ENCODE measurements at places on chromosomes 1 and 21.

GRCh38 chr1:171226747-171227370 lies 21.4 kb upstream of the FMO1 start:
- DNase-seq: no peak

DNA sequence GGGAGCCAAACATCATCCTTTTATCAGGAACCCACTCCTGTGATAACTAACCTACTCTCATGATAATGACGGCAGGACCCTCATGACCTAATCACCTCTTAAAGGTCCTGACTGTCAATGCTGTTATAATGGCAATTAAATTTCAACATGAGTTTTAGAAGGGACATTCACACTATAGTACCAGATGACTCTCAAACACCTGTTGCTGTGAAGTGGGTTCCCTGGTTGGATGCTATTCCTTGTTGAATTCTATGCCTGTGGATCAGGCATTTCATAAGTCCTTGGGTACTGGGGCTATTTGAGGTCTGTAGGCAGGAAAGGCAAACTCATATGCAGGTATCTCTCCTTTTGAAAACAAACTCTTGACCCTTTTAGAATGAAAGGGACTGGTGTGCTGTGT lies 7.5 kb upstream of the ZSWIM5 start:
- no peak for DNase-seq

DNA sequence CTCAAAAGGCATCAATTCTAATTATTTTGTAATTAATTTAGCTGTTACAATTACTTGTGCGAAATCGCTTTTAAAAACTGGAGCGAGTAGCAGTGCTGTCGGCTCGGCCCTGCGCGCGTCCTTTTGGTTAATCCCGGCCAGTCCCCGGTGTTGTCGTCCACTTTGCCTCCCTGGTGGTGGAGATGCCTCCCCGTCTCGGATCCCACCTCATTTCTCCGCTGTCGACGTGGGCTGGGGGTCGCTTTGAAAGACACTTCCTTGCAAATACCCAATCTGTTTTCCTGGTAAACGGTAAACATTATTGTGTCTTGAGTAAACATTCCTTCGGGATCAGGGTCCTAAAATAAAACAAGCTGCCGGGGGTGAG lies 3.7 kb downstream of the FOXD3 start:
- no peak for DNase-seq

DNA sequence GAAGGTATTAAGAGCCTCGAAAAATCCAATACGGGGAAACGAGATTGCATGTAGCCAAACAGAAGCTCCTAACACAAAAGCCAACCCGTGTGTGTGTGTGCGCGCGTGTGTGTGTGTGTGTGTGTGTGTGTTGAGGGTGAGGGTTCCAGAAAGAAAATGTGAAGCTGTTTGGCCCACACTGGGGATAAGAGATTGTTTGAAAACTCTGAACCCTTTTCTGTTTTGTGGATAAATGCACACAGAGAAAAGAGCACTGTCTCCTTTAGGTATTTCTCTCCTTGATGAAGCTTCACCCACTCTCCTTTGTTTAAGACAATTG lies 1.9 kb downstream of the WLS start:
- DNase-seq: no peak

DNA sequence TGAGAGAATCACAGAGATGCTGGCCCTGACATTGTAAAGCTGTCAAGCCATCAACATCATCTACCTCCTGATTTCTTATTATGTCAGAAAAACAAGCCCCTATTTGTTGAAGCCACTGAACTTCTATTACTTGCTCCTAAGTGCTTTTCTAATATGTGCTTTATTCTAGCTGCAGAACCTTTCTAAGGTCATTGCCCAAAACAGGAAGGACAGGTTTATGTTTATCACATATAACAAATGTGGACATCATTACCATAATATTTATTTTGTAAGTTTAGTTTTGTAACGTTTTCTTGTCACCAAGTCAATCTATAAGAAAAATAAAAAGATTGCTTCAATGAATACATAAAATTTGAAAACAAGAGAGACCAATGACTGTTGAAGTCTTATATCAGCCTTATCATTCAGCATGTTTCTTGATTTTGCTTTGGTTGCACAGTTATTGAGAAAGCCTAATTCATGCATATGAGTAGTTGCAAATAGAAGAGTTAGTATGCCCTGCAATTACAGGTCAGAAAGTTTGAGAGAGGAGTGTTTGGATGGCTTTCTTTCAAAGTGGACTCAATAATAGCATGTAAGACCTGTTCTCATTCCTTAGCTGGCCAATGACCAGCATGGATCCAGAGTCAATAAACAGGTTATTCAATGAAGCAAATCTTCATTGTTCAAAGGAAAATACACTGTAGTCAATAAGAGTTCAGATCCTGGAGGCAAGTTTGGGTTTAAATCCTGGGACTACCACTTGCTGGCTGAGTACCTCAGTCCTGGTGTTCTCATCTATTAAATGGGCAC lies 84.1 kb downstream of the MAB21L3 start:
- DNase-seq: no peak

DNA sequence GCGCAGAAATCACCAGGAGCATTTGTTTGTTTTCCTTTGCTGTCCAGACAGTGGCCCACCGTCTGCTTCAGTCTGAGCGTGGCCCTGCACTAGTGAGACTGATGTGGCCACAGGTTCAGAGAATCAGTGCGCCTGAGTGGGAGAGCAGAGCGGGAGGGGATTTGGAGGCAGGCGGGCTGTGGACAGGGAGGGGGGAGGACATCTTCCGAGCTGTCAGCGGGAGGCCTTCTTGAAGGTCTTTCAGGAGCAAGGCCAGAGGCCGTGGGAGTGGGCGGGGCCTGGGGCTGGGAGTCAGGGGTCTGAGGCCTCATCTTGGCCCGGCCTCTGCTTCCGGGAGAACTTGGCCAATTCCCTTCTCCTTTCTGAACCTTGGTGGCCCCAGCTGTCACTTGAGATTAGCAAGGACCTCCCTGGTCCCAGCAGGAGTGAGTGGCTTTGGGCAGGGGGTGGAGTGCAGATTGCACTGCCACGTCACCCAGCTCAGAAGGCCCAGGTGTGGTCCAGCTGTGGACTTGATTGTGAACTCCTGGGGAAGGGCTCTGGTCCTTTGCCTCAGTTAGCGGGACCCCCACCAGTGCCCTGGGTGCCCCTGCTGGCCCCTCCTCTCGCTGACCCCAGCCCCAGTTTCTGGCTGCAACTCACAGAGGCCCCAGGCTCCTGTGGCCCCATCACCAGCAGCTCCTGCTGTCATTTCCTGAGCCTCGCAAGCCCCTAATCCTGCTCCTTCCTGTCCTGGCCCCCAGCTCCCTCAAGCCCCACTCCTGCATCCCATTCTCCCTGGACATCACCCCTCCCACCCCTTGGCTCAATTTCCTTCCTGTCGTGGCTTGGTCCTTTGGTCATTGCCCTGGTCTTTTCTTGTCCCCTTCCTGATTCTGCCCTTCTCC lies 8.4 kb downstream of the TNFRSF1B start:
- DNase-seq: no peak

DNA sequence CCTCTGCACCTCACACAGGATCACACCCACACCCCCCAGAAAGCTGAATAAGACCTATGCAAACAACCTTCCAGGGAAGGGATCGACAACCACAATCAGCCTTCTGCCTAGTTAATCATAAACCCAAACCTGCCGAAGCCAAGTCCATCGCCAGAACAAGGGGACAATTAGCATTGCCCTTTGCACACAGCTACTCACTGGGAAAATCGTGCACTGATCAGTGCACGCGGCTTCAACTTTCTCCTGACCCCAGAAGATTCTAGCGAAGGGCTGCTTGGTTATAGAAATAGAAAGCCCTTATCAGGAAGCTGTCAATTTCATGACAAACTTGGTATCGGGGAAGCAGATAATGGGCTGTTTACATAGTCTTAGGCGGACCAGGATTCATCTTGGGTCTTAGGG lies 29.5 kb downstream of the RUNX1 start:
- DNase-seq: no peak

All from stimulated activated CD4-positive, alpha-beta T cell treated with anti-CD3 and anti-CD28 coated beads, TNF-alpha, amount 100 ng/mL, for 24 hours (primary cell).